ENCODE measurements at places on chromosomes 1 and 21.

- peak; percentile 29 for DNase-seq
Observed at GRCh38 chr1:119286587-119287181, 81.9 kb upstream of the HAO2 start.

GRCh38 chr1:217135569-217135915, 412.3 kb upstream of the ESRRG start:
- DNase-seq: no peak

GRCh38 chr1:171963762-171964161, 122.5 kb downstream of the DNM3 start:
- no peak for DNase-seq

GRCh38 chr21:42641311-42642218, 11.9 kb upstream of the PDE9A start:
- DNase-seq: no peak

DNA sequence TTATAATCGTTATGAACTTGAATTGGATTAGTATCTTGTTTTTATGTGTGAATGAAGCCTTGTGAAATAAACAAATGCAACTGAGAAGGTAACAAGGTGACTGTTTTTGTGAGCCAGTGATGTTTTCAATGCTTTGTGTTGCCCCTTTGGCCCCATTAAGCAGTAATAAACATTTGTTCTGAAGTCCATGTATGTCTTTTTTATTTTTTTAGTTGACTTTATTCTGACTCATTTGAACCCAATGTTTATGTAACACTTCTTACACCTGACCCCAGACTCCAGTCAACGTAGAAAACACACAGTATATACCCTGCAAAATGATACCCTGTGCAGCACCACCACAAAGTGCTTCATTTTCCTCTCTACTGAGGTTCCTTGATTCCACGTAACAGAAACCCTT, 4.6 kb upstream of the CACYBP start:
- DNase-seq: no peak

DNA sequence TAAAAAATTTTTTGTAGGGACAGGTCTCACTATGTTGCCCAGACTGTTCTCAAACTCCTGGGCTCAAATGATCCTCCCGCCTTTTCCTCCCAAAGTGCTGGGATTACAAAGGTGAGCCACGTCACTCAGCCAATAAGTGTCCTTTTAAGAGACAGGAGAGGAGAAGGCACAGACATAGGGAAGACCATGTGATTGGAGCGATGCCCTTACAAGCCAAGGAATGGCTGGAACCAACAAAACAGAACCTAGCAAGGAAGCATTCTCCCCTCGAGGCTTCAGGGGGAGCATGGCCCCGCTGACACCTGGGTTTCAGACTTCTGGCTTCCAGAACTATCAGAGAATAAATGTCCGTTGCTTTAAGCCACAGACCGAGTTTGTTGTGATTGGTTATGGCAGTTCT, 37.0 kb downstream of the NDUFS5 start:
- DNase-seq: no peak

- DNase-seq: no peak
Observed at GRCh38 chr1:145706086-145706664, 993 bp downstream of the PDZK1 start.

GRCh38 chr1:183226361-183226760, 40.3 kb downstream of the LAMC2 start:
- no peak for DNase-seq

DNA sequence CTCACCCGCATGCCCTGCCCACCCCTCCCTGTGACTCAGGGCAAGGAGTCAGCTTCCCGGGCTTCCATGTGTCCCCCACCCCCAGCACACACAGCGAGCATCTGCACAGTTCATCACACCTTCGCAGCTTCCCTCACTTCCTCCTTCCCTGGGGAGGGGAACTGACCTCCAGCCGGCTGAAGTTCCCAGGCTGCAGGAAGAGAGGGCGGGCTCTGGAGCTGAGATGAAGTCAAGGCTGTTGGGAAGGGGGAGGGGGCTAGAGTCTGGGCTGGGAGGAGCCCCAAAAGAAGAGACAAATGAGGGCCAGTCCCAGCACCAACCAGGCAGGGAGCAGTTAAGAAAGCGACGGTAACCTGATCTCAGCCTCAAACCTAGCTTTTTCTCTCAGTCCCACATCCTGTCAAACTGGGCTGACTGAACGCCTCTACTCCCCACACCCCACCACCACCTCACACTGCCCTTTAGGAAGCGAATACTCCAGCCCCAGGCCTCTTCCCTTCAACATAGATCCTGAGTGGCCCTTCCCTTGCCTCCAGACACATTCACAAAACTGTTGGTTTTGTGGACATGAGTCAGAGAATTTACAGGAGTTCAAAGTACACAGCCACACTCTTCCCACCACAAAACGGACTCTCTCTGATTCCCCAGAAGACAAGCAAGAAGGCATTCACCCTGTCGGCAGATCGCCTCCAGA, 1.8 kb downstream of the RHOC start:
- peak; percentile 89 for DNase-seq

GRCh38 chr1:229940684-229941083, 126.4 kb upstream of the GALNT2 start:
- DNase-seq: no peak
